Activated CD4-positive, alpha-beta memory T cell treated with anti-CD3 and anti-CD28 coated beads, Interleukin-2, amount 10 ng/mL, durations not matched to agents 7 days and 5 days (primary cell): ENCODE measurements at places on chromosomes 1 and 21. TPM values are rescaled to one million over a fixed set of nuclear protein-coding genes. Genes with fewer than 3 reads are reported as not detected.

PCBP3 gene
- 3.9 TPM for total RNA-seq

- DNase-seq, result no peak
Measured at GRCh38 chr1:101522486-101522885, 285.7 kb downstream of the S1PR1 start.

DNA sequence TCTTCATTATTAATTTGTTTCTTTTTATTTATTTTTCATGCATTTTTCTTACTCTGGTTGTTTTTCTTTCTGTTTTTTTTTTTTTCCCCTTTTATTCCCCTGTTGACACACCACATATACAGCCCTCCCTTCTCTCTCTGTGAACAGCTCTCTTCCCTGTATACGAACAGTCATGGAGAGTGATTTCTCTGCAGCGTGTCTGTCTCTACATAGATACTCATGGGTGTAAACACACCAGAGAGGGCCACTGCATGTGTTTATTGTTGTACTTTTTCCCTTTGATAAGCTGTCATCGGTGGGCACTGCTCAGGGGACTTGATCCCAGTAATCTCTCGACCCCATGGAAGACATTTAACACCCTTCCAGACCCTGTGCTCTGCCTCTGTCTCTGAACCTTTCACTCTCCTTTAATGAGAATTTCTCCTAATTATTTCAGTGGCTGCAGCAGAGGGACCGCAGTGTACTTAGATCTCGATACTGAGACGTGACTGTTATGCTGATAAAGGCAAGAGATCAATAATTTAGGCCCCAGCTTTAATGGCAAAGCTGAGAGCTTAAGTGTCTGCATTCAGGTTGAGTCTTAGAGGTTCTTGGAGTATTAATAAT, 113.1 kb downstream of the PBX1 start:
- DNase-seq, result no peak

- DNase-seq, result no peak
Measured at GRCh38 chr1:106875622-106876021, 180.9 kb upstream of the PRMT6 start.

- DNase-seq, result no peak
Measured at GRCh38 chr1:95512925-95513324, 278.9 kb downstream of the RWDD3 start.

DNA sequence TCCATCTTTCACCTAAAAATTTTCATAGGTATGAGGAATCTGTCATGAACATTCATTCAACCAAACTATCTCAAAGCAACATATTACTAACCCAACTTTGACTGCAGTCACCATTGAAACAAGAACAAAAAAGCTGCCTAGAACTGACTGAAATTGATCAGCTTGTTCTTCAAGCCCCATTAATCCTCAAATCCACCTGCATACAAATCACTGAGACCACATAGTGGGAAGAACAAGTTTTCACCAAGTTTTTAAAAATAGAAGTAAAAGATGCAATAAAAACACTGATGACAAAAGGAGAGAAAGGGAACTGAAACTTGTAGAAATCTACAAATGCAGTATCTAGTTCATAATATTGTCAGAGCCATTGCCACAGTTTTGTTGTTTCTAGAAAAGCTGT, 6.1 kb downstream of the SORT1 start:
- DNase-seq, result no peak

DNA sequence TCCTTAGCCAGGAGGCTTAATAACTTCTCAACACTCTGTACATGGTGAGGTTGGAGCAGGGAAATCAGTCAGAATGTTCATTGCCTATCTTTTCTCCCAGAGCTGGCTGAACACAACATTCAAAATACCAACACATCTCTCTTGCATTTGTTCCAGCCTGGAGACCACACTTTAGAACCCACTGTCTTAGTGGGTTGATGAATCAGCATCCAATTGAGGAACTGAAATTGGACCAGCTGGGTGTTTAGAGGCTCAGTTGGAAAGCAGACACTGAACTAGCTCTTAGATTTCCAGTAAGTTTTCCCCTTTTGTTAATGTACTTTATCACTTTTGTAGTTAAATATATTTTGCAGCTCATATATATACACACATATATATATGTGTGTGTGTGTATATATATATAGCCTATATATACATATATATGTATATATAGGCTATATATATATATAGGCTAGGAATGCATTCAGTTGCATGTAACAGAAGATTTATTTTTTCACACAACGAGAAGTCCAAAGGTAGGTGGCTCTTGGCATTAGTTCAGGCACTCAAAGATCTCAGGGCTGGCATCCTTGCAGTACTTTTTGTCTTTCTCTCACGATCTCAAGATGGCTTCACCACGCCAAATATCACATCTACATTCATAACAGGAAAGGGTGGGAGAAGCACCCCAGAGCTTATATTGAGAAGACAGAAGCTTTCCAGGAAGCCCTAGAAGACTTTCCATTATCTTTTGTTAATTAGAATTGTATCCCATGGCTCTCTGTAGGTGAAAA, 35.0 kb upstream of the HUNK start:
- DNase-seq, result no peak

DNA sequence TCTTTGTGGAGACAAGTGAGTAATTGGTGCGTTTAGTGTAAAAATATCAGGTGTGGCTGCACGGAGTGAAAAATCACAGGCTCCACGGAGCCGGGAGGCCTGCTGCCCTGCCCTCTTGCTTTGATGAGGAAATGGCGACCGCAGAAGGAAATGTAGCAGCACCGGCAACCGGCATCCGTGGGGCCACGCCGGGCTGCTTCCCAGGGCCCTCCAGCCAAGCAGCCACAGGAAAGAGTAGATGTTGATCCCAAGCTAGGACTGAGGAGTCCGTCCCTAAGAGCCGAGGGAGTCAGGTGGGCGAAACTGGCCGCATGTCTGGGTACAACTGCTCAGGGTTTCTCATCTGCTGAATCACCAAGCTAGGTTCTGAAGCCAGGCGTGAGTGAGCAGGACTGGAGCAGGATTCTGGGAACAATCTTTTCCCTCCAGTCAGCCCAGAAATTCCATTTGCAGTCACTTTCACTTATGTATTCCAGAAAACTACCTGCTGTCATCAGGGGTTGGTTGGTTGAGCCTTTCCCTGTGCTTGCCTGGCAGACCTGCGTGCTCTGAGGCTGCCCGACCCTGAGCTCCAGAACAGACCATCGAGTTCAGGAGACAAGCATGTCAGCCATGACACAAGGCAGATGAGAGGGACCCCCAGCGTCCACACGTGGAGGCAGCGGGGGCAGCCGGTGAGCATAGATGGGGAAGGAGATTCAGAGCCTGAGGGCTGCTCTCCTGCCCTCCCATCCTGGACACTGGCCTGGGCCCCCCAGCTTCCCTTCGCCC, 5.8 kb upstream of the ITGB2 start:
- peak; percentile 69 for DNase-seq

DNA sequence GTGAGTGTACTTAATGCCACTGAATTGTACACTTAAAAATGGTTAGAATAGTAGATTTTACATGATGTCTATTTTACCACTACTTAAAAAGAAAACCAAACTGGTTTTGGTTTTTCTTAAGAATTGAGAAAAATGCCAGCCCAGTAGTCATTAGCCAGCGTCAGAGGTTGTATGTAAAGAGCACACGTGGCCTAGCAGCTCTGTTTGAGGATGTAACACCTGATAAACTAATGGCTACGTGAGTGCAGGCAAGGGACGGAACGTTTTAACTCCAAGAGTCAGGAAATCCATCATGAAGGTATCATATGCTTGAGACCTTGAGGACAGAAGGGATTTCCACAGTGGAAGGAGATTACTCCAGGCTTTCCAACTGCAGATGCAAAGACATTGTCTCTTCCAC, 223.7 kb downstream of the MRPL39 start:
- DNase-seq, result no peak

DNA sequence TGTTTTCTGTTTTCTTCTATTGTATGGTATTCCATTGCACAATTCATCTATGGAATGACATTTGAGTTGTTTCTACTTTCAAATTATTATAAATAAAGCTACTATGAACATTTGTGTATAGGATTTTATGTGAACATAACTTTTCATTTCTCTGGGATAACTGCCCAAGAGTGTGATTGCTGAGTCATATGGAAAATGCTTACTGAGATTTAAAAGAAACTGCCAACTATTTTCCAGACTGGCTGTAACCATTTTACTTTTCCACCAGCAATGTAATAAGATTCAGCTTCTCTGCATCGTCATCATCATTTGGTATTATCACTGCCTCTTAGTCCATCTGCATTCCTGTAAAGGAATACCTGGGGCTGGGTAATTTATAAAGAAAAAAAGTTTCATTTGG, 779.6 kb upstream of the PRMT6 start:
- no peak for DNase-seq

GRCh38 chr1:179124873-179125272, 43.0 kb downstream of the TOR3A start:
- DNase-seq, result no peak

TLR5 gene
- 0.23 TPM for total RNA-seq

OR2L5 gene
- not detected for total RNA-seq

OR2G6 gene
- not detected for total RNA-seq

CCDC181 gene
- total RNA-seq, result not detected

- DNase-seq, result no peak
Measured at GRCh38 chr1:216926720-216927510, 203.7 kb upstream of the ESRRG start.

GRCh38 chr1:208935517-208936187, 647.9 kb upstream of the CAMK1G start:
- no peak for DNase-seq
